Spinal cord (tissue), 10 donors: ENCODE measurements at places on chromosomes 16 and 17. TPM values are rescaled to one million over a fixed set of nuclear protein-coding genes. Genes with fewer than 3 reads are reported as not detected.

GRCh38 chr16:66845791-66846221 is 1.6 kb downstream of the CA7 start:
- DNase-seq, result peak; percentile 33
- H3K4me3 ChIP-seq, result no peak overlapping the region
- H3K36me3 ChIP-seq, result no peaks in the 10 kb centered on the region

GRCh38 chr17:35553310-35553709 is 7.3 kb downstream of the SLFN14 start:
- DNase-seq, result no peak
- peaks cover 13% of the 10 kb centered on the region for H3K27me3 ChIP-seq
- H3K4me1 ChIP-seq, result no peaks in the 10 kb centered on the region
- H3K4me3 ChIP-seq, result no peak overlapping the region
- H3K36me3 ChIP-seq, result no peaks in the 10 kb centered on the region

- H3K27ac ChIP-seq, result no peak overlapping the region
- no peaks in the 10 kb centered on the region for H3K27me3 ChIP-seq
- DNase-seq, result no peak
- no peaks in the 10 kb centered on the region for H3K4me1 ChIP-seq
- no peaks in the 10 kb centered on the region for H3K36me3 ChIP-seq
Observed at GRCh38 chr16:23987443-23987842, 151.7 kb downstream of the PRKCB start.

GRCh38 chr17:80845069-80845862 is 146.4 kb upstream of the CHMP6 start:
- no peaks in the 10 kb centered on the region for H3K27me3 ChIP-seq
- H3K4me3 ChIP-seq, result no peak overlapping the region
- H3K36me3 ChIP-seq, result peaks cover 60% of the 10 kb centered on the region
- peaks cover 17% of the 10 kb centered on the region for H3K4me1 ChIP-seq
- DNase-seq, result no peak

ZNF75A gene
- total RNA-seq, result 39.8 TPM

- H3K4me1 ChIP-seq, result peaks cover 4% of the 10 kb centered on the region
- H3K4me3 ChIP-seq, result no peak overlapping the region
- H3K27ac ChIP-seq, result no peak overlapping the region
- H3K27me3 ChIP-seq, result peaks cover 11% of the 10 kb centered on the region
Observed at GRCh38 chr17:36768394-36768793, 167.0 kb downstream of the MRM1 start.
